ENCODE measurements at places on chromosomes 16 and 17.

GRCh38 chr16:70438585-70438968 lies 323 bp downstream of the ST3GAL2 start:
- DNase-seq: no peak

DNA sequence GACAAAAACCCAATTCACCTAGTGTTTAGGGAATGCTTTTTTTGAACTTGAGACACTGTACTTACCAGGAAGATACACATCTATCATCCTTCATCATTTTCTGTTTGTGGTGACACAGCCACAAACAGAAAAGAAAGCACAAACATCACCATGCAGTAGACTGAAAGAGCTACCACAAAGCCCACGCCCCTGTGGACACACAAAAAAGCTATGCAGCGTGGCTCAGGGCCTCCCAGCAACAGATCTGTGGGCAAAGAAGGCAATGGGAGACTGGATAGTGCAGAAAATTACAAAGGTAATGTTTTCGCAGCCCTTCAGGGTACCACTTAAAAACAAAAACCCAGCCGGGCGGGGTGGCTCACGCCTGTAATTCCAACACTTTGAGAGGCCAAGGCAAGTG lies 9.6 kb downstream of the COTL1 start:
- DNase-seq: no peak

DNA sequence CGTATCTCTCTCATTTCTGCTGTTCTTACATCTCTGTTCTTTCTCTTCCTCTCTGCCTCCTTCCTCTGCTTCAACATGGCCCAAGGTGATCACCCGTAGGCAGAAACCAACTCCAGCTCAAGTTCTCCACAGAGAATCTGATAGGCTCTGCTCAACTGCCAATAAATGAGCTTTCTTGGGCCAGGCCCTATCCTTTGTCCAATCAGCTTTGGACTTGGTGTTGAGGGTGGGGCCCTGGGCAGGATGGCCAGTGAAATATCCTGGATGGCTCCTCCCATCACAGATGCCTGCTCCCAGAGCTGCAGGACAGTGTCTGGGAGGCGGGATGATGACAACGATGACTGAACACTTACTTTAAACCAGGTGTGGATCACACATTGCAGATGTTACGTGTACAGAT lies 17.4 kb upstream of the BRD7 start:
- DNase-seq: no peak

- DNase-seq: peak; percentile 32
Observed at GRCh38 chr16:72877374-72878028, 170.4 kb downstream of the ZFHX3 start.

- no peak for DNase-seq
Observed at GRCh38 chr17:50863221-50863843, 2.8 kb downstream of the TOB1 start.

GRCh38 chr17:15490634-15491261 lies 23.3 kb upstream of the CDRT4 start:
- DNase-seq: no peak

DNA sequence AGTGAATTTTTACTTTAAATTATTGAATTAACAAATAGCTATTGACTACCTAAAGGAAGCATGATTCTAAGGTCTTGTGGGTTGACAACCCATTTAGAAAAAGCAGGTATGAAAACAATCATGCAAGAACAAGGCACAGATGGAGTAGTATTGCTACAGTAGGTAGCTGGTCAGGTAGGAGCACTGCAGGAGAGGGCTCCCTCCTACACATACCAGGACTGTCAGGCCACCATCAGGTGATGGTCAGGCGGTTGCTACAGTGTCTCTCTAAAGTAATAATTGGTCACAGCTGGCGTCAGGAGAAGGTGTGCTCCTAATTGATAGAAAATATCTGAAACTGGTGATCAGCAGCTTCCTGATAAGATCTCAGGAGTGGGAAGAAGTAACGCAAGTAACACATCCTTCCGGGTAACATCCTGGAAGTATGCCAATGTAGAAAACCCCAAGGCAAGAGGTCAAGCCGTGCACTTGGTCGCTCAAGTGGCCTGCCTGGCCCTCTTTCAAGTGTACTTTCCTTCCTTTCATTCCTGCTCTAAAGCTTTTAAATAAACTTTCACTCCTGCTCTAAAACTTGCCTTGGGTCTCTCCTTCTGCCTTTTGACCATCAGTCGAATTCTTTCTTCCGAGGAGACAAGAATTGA lies 486.5 kb downstream of the TMEM114 start:
- no peak for DNase-seq

GRCh38 chr16:77790009-77790372 lies 1.6 kb downstream of the VAT1L start:
- DNase-seq: no peak

- DNase-seq: no peak
Observed at GRCh38 chr16:87834005-87834667, 35.2 kb downstream of the SLC7A5 start.

DNA sequence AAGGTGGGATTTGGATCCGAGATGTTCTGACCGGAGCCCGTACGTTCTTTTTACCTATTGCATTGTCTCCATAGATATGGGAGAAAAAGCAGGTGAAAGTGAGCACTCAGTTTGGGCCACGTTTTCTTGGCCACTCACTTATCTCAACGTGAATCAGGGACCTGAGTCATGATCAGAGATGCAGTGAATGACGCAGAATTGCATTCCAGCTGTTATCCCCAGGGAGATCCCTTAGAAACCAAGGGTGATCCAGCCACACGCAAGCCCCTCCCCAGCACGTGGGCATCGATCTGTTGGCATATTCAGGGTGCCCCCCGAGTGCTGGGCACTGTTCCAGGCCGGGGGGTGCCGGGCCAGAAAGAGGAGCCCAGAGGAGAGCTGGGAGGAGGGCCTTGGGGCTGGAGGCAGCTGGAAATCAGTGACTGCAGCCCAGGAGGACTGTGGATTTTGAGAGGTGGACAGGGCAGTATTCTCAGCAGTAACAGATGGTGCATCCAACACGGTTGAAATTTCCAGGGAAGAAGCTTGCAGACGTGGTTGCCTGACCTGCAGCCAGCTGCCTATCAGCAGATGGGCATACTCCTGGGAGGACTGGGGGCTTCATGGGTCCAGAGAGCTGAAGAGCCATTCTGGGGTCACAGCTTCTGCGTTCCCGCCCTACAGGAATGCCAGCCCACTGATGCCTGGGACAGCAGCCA lies 87.2 kb upstream of the CACNG5 start:
- peak; percentile 23 for DNase-seq

Data from fibroblast of skin of left quadriceps (primary cell).